B cell (primary cell): ENCODE measurements at places on chromosomes 7 and 10. TPM values are rescaled to one million over a fixed set of nuclear protein-coding genes. Genes with fewer than 3 reads are reported as not detected.

FXYD4 gene
- not detected in 2 replicates for total RNA-seq

DNA sequence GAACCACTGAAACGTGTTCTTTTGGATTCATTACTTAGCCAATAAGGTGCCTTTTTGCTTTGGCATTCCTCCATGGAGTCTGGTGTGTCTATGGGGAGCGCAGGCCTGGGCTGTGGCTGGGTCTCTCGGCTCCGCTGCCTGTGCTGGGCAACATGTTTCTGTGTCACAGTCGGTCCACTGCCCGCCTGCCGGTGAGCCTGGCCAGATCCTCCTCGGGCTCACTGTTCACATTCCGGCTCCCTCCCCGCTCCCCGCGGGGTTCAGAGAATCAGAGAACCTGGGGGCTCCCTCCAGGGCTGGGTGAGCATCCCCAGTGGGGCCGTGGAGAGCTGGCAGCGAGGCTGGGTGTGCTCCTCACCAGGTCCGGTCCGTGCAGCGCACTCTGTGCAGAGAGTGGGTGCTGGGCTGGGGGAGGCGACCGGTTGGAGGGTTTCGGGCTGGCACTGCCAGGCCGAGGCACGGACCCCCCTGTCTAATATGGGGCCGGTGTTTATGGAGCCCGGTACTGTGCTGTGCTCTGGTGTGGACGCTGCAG lies 70.4 kb downstream of the INPP5A start:
- no peak overlapping the region for H3K4me3 ChIP-seq
- H3K27me3 ChIP-seq, result no peaks in the 10 kb centered on the region
- H3K36me3 ChIP-seq, result peaks cover 10% of the 10 kb centered on the region
- no peak overlapping the region for H3K27ac ChIP-seq

FAM25G gene
- not detected in 2 replicates for total RNA-seq

RPEL1 gene
- total RNA-seq, result not detected in 2 replicates

GRCh38 chr7:14339861-14340260 lies 350.4 kb upstream of the ETV1 start:
- no peaks in the 10 kb centered on the region for H3K36me3 ChIP-seq
- H3K4me1 ChIP-seq, result no peaks in the 10 kb centered on the region
- no peak for DNase-seq
- no peaks in the 10 kb centered on the region for H3K27me3 ChIP-seq
- no peak overlapping the region for H3K27ac ChIP-seq
- no peak overlapping the region for H3K4me3 ChIP-seq

GRCh38 chr10:79415736-79416577 lies 29.5 kb downstream of the ZCCHC24 start:
- H3K4me3 ChIP-seq, result no peak overlapping the region
- H3K36me3 ChIP-seq, result no peaks in the 10 kb centered on the region
- no peaks in the 10 kb centered on the region for H3K27me3 ChIP-seq
- DNase-seq, result no peak
- H3K27ac ChIP-seq, result no peak overlapping the region
- H3K4me1 ChIP-seq, result peaks cover 6% of the 10 kb centered on the region

OR2A12 gene
- not detected in 2 replicates for total RNA-seq
